CD8-positive, alpha-beta T cell (primary cell): ENCODE measurements at places on chromosomes 12 and 14.

- DNase-seq = no peak
Observed at GRCh38 chr14:58782011-58782410, 144.2 kb downstream of the DACT1 start.

DNA sequence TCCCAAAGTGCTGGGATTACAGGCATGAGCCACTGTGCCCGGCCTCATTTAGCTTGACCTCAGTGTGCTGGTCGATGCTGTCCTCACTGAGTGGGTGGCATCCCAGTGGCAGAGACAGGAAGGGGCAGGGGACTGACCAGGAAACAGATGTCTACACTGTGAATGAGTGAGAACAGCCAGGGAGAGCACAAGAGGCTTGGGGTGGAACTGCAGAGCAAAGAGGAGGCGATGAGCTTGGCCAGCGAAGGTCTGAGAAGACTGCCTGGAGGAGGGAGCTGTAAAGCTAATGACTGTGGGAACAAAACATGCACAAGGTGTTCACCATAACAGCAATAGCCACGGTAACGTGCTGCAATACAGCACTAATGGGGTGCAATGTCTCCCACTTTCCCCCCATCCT lies 57.2 kb upstream of the BEGAIN start:
- DNase-seq = no peak

GRCh38 chr14:68598621-68599447 lies 194.0 kb downstream of the ZFP36L1 start:
- no peak for DNase-seq

- DNase-seq = no peak
Observed at GRCh38 chr12:54222609-54223008, 33.8 kb upstream of the SMUG1 start.

- DNase-seq = peak; percentile 32
Observed at GRCh38 chr12:1662761-1663439, 28.0 kb upstream of the ADIPOR2 start.
